ENCODE measurements at places on chromosomes 1 and 21.

DNA sequence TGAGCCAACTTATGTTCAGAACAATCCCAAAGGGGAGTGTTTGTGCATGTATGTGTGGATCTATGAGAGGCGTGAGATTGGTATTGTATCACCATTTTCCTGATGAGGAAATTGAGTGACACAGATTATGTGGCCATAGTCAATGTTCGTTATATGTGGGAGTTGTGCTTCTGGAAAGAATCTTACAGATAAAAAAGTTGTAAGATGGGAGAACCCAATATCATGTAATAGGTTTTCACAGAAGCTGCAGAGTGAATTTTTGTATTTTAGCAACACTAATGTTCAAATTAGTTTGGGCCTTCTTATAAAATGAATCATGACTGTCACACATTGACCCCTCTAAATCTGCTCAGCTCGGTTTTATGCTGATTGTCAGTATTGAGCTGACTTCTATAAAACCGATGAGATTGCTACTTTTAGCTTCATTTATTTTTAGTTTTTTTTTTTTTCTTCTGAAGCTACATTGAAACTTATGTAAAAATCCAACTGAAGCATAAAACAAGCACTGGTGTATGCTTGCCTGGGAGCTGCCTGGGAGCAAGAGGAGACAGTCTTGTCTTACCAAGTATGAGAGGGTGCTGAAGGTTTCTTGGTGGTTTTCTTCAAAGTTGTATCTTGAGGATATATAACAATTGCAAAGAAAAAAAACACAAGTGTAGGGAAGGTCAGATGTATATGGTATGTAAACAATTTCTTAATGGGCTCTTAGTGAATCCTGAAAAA is 4.1 kb downstream of the RWDD3 start:
- DNase-seq = no peak

GRCh38 chr1:43879414-43879813 is 54.2 kb upstream of the ARTN start:
- DNase-seq = no peak

- DNase-seq = no peak
Measured at GRCh38 chr1:45566722-45567121, 16.1 kb downstream of the AKR1A1 start.

GRCh38 chr1:167185974-167186657 is 34.6 kb upstream of the POU2F1 start:
- DNase-seq = no peak

- no peak for DNase-seq
Measured at GRCh38 chr1:174157157-174157806, 2.0 kb upstream of the RABGAP1L start.

GRCh38 chr1:229130028-229130668 is 140.8 kb upstream of the RAB4A start:
- no peak for DNase-seq

- DNase-seq = no peak
Measured at GRCh38 chr1:159970932-159971342, 16.9 kb upstream of the SLAMF9 start.

GRCh38 chr1:32221980-32222755 is at the start of the genes EIF3I and TMEM234:
EIF3I (plus strand) TSS chr1:32222407; CDS start chr1:32222442, 35 bp downstream.
TMEM234 (minus strand) TSS chr1:32222353; CDS start chr1:32222322, 31 bp downstream.
- DNase-seq = peak; percentile 81

DNA sequence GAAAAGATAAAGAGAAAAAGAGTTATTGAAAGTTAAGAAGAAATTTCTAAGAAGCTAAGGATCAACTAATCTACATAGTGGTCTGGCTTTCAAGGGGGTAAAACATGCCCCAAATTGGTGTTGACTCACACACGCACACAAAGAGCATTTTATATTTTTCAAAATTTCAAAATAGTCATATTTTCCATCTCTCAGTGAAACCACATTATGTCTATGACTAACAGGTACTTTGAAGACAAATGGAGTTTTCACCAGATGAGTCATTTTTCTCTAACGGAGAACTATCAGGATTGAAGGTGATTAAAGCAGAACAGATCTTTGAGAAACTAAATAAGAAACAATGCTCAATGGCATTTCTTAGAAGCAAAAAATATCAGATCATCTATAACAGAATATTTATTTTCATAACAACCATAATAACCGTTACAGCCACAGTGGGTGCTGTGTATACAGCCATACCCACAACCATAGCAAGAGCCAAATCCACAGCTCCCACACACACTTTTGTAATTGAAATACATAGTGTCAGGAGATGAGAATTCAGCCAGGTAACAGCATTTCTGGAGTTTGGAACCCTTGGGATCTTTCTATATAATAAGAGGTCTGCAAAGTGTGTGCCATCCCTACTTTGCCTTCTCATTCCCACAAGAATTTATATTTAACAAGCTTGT is at the start of gene KRTAP21-3:
Gene KRTAP21-3, minus strand, starts transcription at position 539 of the 671 bp plus-strand sequence. Its CDS starts 18 bp downstream, at position 521.
- no peak for DNase-seq

- DNase-seq = no peak
Measured at GRCh38 chr1:172616195-172616594, 42.7 kb upstream of the FASLG start.

DNA sequence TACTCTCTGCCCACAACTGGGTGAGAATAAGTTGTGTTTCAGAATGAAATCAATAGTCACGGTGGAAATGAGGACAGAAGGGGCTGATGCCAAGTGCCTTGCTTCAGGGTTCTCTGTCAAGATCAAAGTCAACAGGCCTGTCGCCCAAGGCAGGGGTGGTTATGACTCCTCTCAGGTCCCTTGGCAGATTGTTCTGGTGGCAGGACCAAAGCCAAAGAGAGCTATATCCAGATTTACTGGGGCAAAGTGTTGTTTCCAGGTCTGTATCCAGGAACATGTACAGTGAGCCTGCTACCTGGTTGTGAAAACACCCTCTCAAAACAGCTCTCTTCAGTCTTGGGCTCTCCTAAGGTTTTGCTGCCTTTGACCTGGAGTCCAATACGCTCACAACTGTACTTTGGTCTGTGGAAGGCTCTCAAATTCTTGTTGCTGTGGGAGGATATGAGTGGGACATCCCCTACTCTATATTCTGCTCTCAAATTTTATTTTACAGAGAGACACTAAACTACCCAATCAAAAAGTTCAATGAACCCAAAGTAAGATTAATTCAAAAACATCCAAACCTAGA is 175.1 kb upstream of the ETV3 start:
- DNase-seq = no peak

GRCh38 chr1:209686322-209686721 is 11.1 kb downstream of the G0S2 start:
- no peak for DNase-seq

GRCh38 chr1:64727861-64728260 is 17.0 kb upstream of the RAVER2 start:
- no peak for DNase-seq

GRCh38 chr1:36650200-36651065 is 167.7 kb upstream of the CSF3R start:
- DNase-seq = no peak

GRCh38 chr21:42337830-42338728 is 12.7 kb downstream of the TFF2 start:
- DNase-seq = peak; percentile 53

DNA sequence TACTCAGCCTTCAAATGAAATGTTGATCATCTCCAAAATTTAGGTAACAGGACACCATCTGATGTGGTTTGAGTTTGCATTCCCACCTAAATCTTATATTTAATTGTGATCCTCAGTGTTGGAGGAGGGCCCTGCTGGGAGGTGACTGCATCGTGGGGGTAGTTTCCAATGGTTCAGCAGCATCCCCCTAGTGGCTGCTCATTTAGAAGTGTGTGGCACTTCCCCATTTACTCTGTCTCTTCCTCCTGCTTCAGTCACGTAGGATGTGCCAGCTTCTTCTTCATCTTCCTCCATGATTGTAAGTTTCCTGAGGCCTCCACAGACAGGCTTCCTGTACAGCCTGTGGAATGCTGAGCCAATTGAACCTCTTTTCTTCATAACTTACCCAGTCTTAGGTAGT is 731.2 kb downstream of the USP25 start:
- no peak for DNase-seq

DNA sequence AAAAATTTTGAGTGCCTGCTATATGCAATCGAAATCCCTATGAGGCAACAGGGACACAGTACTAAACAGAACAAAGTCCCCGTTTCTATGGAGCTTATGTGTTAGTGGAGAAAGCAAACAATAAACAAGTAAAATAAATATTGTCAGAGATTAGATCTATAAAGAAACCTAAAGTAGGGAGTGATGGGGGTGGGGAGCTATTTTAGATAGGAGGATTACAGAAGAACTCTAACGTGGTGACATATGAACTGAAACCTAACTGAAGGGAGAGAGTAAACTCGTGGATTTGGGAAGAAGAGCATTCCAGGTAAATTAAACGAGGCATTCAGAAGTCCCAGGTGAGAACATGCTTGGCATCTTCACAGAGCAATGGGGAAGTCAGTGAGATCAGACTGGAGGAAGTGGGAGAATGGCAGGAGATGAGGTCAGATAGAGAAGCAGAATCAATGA is 154.5 kb downstream of the DENND1B start:
- DNase-seq = no peak

DNA sequence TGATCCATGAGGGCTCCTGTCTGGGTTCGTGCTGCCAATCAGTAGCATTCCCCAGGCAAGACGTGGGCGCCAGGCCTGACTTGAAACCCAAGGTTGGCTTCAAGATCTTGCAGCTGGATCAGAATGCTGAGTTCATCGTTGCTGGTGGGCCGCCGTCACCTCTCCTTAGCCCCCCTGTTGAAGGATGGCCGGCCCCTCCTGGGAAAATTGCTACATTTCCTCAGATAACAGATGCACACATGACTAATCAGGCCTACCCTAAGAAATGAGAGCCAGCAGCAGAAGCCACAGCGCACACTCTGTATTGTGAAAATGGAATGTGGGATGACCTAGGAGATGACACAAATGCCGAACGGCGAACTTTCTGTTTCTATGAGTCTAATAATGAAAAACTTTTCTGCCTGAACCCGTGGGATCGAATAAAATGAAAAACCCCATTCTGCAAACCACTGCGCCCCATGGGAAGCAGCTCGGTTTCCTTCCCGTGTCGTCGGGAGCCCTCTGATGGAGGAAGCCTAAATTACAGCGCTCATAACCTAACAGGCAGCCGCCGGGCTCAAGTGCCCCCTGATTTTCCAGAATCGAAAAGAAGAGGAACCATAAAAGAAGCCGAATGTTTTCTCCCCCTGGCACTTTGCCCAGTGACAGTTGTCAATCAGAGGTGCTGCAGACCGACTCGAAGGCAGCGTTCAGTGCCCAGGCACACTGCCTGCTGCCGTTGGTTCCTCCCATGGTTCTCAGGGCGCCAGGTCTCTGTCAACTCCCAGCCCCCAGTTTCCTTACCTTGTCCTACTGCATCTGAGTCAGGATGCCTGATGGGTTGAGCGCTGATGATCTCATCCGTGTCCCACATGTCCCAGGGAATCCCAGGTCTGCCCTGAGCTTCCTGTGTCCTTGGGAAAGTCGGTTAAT is 38.2 kb upstream of the H6PD start:
- no peak for DNase-seq

GRCh38 chr1:114282751-114283403 is 129.2 kb upstream of the SYT6 start:
- peak; percentile 69 for DNase-seq

- DNase-seq = no peak
Measured at GRCh38 chr1:41734201-41734970, 184.3 kb downstream of the HIVEP3 start.

Data from cerebellar nuclear complex (tissue), 1 donor.